Stimulated activated CD8-positive, alpha-beta memory T cell treated with anti-CD3 and anti-CD28 coated beads, Interleukin-15, amount 100 ng/mL, for 48 hours (primary cell): ENCODE measurements at places on chromosomes 5 and 9.
A peak's percentile ranks its signal among the peaks of the same experiment; 100 is the strongest.

DNA sequence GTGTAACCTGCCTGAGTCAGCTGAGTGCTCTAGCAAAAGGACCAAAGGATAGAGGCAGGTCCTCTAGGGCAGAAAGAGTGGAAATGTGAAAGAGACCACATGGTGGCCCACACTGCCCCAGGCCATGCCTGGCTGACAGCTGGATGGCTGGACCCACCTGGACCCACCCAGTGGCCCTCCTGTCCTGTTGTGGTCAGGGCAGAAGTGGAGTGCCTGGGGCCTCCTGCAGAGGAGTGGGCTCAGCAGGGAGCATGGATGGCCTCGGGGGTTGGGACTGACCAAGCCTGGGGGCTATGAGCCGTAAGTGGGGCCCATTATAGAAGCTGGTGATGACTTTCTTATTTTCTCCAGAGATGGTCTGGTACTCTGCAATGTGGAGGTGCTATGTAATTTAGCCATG is 55.7 kb upstream of the FAM120AOS start:
- DNase-seq, result no peak

DNA sequence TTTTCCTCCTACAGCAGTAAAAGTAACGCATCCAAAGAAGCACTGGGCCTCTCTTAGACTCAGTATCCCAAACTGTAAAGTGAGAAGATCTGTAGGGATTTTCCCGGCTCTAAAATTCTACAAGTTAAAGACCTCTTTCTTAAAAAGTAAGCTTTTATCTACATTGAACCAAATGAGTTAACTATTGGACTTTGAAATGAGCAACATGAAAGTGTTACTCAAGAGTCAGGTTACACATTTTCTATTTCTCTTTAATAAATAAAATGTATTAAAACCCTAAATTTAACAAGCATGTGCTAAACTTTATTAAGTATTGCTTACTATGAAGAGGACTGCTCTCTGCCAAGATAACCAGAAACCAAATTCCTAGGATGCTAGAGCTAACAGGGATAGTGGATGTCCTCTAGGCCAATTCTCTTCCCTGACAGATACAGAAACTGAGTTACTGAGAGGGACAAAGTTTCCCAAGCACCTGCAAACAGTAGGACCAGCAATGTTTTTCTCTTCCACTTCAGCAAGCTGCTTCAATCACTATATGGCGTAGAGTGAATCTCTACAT is 21.7 kb downstream of the NFIB start:
- no peak for DNase-seq

DNA sequence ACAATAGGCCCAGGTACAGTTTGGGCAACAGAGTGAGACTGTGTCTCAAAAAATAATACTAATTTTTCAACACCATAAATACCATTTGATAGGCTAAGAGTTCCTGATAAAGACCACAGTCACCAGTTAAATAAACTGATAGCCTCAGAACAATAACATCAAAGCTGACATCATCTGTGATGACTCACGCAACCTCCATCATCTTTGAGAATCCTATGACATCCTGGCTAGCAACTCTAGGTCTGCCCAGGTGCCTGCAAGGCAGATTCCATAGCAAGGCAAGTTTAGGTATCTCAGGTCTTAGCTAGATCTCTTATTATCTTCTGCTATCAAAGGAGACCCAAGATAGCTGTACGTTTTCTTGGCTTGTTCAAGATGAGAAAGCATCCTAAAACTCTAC is 30.5 kb upstream of the UBAP2 start:
- DNase-seq, result no peak

- no peak for DNase-seq
Observed at GRCh38 chr9:98698856-98699255, 9.9 kb downstream of the GABBR2 start.

- peak; percentile 91 for DNase-seq
Observed at GRCh38 chr9:99819856-99820684, 1.6 kb upstream of the NR4A3 start.

DNA sequence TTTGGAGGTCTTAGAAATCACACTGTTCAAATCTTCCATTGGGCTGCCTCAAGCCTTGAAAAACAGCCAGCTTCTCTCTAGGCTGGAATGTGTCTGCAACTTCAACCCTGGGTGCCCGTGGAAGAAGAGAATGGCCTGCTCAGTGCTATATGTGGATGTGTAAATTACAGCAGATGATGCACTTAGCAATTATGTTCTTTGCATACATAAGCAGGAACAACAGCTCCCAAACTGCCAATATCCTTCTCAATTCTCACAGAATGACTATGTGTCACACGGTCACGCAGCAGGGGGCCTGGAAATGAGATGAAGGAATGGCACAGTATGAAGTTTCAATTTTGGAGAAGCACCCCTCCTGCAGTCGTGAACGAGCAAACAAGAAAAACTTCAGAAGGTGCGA is 175.2 kb upstream of the SMARCA2 start:
- DNase-seq, result no peak

DNA sequence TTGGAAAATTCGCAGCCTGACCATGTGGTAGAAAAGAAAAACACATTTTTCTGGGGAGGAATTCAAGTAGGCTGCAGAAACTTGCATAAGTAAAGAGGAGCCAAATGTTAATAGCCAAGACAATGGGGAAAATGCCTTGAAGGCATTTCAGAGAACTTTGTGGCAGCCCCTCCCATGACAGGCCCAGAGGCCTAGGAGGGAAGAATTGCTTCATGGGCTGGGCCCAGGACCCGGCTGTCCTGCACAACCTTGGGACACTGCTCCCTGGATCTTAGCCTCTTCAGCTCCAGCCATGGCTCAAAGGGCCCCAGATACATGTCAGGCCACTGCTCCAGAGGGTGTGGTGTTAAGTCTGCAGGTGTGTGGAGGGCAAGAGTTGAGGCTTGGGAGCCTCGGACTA is 158.6 kb downstream of the OSTF1 start:
- DNase-seq, result no peak

- DNase-seq, result no peak
Observed at GRCh38 chr5:53942724-53943123, 367.6 kb downstream of the ARL15 start.

- no peak for DNase-seq
Observed at GRCh38 chr9:121636341-121636865, 15.0 kb upstream of the DAB2IP start.

- no peak for DNase-seq
Observed at GRCh38 chr9:21075484-21075883, 2.3 kb downstream of the IFNB1 start.

- no peak for DNase-seq
Observed at GRCh38 chr9:37656936-37657335, 6.2 kb downstream of the FRMPD1 start.
